ENCODE measurements at places on chromosomes 5 and 9.

DNA sequence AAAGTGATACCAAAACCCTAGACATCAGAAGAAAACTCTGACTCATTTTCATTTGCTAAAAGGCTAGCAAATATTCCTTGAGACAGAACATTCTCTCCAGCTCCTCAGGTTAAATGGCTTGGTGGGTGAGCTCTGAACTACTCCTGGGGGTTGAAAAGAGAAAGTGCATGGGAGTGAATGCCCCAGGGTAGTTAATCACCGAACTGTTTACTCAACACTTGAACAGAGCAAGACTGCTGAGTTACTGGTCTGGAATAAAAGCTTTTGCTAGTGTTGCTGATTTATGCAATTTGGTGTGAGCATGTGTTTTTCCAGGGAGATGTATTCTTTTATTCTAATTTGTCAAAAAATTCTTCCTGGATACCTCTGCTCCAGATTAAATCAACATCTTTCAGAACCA is 88.3 kb upstream of the PRDM9 start:
- DNase-seq: peak; percentile 66

DNA sequence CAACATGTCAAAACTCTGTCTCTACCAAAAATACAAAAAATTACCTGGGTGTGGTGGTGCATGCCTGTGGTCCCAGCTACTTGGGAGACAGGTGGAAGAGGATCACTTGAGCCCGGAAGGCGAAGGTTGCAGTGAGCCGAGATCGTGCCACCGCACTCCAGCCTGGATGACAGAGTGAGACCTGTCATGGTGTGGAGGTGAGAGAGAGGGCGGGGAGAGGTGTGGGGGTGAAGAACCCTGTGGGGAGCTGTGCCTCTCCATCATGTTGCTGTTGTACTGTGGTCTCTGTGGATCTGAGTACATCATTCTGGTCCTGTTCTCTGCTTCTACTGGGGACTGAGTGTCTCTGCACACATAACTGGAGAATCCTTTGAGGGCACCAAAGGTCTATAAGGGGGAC is 11.3 kb upstream of the SLC34A1 start:
- no peak for DNase-seq

- DNase-seq: no peak
Observed at GRCh38 chr9:124357721-124358361, 57.4 kb downstream of the PSMB7 start.

DNA sequence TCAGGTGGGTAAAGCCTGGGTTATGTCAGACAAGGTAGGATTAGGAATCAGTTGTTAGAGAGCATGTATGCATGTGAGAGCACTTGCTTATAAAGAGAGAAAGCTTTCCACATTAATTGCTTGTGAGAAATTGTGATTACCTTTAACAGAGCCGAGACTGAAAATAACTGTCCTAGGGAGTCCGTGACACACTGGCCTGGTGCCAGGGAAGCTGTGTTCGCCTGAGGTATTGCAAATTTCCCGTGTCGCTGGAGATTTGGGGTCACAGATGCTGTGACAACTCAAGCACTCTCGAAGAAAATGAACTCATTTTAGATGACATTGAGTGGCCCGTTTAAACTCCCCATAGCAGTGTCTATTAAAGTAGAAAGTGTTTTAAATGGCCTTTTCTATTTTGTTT is 9.6 kb downstream of the SLC1A1 start:
- DNase-seq: no peak

DNA sequence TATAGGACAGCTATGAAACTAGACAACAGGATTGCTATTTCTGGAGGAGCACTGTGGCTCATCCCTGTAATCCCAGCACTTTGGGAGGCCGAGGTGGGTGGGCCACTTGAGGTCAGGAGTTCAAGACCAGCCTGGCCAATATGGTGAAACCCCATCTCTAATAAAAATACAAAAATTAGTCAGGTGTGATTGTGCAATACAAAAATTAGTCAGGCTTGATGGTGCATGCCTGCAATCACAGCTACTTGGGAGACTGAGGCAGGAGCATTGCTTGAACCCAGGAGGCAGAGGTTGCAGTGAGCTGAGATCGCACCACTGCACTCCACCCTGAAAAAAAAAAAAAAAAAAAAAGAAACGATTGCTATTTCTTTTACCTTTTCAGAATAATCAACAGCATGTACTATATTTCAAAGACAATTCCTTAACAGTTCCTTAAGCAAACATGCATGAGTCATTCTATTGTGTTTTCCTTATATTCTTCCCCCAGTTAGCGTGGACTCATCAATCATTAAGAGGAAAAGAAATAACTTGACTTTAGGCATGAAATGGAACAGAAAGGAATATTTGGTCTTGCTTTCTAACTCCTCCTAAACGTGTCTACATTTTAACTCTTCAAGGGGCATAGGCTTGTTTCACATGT is 162.6 kb downstream of the TAF11L14 start:
- DNase-seq: no peak

DNA sequence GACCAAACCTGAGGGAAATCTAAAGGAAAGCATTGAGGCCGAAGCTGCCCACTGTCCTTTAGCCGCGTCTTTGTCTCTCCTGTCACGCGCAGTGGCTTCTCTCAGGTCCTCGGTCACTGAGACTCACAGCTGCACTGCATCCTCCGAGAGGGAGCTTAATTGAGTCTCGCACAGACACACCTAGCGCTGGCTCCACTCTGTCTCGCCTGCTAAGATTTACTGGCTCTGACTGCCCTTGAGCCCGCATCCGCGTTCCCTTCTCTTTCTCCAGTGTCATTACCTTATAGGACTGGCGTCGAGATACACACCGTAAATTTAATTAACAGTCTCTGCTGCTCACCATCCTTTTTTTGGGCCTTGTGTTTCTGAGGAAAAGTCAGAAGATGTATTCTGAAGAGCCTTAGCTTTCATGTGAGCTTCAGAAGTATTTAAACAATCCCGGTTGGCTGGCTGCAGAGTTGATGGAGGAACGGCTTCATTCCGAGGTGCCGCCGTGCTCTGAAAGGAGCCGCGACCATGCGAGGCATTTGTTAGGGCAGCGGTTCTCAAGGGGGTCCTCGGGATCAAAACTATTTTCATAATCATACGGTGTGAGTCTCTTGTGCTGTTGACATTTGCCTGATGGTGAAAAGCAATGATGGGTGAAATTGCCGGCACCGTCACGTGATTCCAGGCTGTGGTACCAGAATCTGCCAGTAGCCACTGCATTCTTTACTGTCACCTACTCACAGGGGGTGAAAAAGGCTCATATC is 58.3 kb downstream of the GPR107 start:
- DNase-seq: no peak

- no peak for DNase-seq
Observed at GRCh38 chr5:136682986-136683385, 317.6 kb upstream of the TRPC7 start.

- DNase-seq: no peak
Observed at GRCh38 chr9:136088939-136089696, 6.0 kb downstream of the NACC2 start.

GRCh38 chr5:170885256-170885655 is 23.4 kb downstream of the RANBP17 start:
- no peak for DNase-seq

GRCh38 chr9:89848060-89849040 is 243.5 kb downstream of the GADD45G start:
- DNase-seq: no peak

- peak; percentile 80 for DNase-seq
Observed at GRCh38 chr5:1666812-1667588, 132.6 kb downstream of the MRPL36 start.

DNA sequence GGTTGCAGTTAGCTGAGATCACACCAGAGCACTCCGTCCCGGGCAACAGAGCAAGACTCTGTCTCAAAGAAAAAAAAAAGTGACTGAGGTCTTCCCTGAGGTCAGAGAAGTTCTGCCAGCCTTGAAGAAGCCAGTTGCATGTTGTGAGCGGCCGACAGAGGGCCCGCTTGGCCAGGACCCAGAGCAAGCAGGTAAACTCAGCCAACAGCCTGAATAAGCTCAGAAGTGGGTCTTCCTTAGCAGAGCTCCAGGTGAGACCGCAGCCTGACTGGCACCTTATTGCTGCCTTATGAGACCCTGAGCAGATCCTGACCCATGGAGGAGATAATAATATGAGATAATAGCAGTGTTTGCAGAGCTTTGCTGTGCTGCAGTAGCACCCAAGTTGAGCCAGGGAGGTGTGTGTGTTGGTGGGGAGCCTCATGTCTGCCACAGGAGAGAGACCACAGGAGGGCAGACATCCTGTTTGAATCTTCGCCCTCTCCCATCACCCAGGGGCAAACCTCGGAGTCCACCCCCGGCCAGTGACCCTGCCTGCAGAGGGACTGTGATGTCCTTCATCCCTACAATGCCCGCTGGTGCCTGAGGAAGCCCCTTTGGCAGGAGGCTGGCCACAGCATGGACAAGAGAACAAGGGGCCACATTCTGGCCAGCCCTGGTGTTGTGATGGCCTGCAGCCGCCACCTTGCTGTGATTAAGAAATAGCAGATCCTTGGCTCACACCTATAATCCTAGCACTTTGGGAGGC is 10.8 kb upstream of the BARX1 start:
- DNase-seq: no peak

DNA sequence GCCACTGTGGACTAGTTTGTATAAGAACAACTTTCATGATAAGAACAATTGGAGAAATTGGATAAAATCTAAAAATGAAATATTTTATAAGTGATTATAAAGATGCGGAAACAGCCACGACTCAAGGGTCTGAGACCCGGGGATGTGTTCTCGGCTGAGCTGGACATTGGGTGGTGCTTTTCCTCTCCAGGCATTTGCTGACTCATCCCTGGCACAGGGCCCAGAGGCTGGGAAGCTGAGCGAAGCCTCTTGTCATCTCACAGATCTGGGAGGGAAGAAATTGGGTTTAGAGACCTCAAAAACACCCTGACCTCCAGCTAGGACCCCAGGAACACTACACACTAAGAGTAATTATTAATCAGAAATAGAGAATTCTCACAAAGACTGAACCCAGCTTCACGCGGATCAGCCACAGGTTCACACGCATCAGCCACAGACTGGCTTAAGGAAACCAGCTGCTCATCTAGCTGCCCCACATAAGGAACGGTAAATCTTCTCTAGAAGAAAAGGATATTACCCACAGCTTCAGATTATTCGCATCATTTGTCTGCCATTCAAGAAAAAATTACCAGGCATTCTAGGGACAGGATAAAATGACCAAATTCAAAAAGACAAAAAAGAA is 2.8 kb upstream of the OR2V1 start:
- no peak for DNase-seq

DNA sequence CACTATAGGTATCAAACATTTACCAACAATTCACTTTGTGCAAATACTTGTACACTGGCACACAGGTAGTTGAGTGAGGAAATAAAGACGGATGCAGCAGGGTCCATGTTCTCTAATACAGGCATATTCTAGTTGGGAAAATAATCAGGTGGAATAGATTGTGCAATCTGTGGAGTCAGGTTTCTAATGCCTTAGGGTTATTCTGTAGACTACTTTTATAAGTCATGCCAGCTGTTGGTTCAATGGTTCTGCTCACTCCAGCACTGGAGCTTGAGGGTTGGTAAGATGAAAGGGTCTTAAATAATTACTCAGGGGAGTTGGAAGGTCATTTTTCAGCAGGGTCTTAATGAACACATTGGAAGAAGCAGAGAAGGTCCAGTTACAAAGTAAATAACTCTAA is 690.3 kb upstream of the DMAC1 start:
- no peak for DNase-seq

- no peak for DNase-seq
Observed at GRCh38 chr5:124847907-124848306, 101.5 kb upstream of the ZNF608 start.

DNA sequence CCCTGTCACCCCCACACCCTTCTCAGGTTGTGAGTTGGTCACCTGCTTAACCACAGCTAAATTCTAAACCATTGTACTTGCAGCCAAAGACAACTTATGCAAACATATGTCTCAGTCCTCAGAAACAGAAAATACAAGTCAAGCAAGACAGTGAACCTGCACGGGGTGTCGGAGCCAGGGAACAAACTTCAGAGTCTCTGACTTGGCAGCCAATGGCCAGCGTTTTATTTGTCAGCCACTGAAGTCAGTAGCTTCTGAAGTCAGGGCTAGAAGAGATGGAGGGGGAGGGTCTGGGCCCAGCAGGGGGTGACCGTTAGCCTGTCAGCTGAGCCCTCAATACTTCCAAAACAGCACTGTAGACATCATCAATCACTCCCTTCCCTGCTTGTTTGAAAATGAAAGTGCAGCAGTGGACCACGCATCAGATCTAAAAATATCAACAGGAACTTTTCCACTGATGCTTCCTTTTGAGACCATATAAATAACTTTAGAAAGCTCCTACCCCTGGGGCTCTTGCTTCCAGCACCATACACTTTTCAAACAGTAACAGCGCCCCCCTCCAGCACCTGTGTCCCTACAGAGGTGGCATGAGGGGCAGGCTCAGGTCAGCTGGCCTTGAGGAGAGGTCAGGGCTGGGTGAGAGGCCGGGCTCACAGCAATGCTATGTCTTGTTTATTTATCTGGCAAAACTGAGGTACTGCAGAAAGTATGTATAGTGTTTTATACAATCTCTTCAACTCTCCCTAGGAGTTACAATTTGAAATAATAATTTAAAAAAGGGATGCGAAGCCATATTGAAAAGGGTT is 142.5 kb downstream of the ACER2 start:
- DNase-seq: no peak

GRCh38 chr9:114364134-114365041 is 23.4 kb downstream of the AKNA start:
- peak; percentile 55 for DNase-seq

DNA sequence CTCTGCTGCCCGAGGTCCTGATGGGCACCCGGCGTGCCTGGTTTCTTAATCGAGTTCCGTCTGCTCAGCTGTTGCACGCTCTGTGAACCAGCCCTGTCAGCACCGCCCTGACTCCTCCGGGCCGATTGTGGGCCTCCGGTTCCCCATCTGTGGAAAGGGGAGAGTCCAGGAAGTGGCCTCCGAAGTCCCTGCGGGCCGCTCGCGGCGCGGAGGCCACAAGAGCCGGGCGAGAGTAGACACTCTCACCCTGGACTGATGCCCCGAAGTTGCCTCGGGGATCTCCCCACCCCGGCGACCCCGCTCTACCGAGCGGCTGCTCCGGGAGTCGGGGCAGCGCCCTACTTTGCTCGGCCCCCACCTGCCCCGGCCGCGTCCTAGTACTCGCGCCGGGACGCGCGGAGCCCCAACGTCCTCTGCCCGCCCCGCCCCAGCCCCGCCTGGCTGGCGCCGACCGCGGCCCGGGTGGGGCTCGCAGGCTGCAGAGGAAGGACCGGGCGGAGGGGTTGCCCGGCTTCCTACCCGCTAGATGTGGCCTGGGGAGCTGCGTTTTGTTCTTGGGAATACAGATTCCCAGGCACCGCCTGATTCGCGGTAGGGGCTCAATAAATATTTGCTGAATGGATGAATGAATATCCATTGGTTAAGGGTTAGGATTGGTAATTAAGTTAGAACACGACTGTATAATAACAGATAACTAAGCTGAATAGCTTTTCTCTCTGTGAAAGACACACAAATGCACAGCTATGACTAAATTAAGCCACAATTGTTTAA is 935 bp upstream of the ZNF367 start:
- DNase-seq: peak; percentile 52

All from HuH-7 (cell line).